ENCODE measurements at places on chromosomes 11 and 22.

DNA sequence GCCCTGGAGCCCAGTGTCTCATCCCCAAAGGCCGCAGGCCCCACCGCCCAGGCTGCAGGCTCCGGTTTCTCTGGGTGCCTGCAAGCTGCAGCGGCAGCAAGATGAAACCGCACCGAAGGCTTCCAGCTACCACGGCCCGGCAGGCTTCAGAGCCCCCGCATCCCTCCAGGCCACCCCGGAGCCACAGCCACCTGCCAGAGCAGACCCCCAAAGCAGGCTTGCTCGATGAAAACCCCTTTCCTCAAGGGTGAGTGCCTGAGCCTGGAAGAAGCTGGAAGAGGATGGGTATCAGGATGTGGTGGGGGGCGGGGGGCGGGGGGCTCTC, 24.5 kb upstream of the GNB1L start:
- no peak for DNase-seq

DNA sequence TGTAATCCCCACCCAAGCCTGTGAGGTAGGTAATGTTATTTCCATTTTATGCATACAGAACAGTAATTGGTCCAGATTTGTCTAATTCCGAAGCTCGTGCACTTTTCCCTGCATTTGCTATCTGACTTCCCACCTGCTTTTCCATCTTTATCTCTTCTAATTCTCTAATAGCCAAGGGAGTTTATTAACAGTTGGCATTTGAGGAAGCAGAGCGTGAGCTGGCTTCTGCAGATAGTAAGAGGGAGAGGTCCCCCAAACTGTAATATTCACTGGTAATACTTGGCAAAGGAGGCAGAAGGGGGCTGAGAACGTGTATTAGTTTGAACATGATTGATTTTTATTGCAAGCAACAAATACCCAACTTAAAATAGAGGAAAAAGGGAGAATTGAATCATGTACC, 110.8 kb upstream of the SPON1 start:
- no peak for DNase-seq

DNA sequence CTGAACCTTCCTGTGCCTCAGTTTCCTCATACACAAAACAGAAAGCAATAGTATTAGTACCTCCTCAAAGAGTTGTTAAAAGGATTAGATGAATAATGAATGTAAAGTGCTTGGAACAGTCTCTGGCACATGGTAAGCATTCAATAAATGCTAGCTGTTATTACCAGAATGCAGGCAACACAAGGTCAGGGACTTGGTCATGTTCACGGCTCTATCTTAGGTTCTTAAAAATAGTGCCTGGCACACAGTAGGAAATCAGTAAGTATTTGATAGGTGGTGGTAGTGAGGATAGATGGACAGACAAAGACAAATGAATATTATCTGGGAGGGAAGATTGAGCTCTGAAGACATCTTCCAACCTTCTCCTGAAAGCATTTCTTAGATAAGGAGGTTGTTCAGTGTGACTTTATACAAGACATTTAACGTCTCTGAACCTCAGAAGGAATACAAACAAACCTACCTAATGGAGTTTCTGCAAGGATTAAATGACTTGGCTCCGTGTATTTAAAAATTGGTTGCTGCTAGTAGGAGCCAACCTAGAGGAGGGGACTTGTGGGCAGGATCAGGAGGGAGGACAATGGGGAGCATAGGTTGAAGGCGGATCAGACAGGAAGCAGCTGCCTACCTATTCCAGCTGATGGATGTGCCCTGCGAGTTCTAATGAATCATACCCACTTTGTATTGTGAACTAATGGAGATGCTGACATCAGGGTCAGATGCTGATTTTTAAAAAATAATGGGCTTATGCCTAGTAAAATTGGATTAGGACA, 94.1 kb downstream of the DBX1 start:
- no peak for DNase-seq

- no peak for DNase-seq
These were observed 12.8 kb downstream of the ETS1 start for GRCh38 chr11:128574576-128575011.

DNA sequence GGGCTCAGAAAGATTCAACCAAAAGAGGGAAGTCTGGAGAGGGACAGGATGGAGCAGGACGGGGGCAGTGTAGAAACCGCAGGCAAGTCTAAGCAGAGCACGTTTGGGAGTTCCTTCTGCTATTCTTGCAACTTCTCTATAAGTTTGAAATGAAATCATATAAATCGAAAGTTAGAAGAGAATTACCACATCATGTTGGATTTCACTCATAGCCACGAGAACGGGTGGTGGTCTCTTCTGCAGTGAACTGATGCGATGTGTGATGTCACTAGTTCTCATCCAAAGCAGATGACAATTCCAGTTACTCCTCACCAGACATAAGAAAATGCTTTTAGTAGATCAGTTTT, 36.0 kb downstream of the KCNQ1 start:
- DNase-seq, result no peak

- DNase-seq, result no peak
These were observed 1.6 kb upstream of the SUSD2 start for GRCh38 chr22:24179478-24180210.

Data from GM12892 (cell line).